ENCODE measurements at places on chromosomes 1 and 21. TPM values are rescaled to one million over a fixed set of nuclear protein-coding genes. Genes with fewer than 3 reads are reported as not detected.

The KPRP gene
- not detected for total RNA-seq

GRCh38 chr21:23488245-23488644, 2119.0 kb downstream of the MRPL39 start:
- H3K27ac ChIP-seq: no peak overlapping the region
- H3K4me1 ChIP-seq: no peaks in the 10 kb centered on the region
- no peak for DNase-seq
- H3K36me3 ChIP-seq: no peaks in the 10 kb centered on the region
- H3K4me3 ChIP-seq: no peak overlapping the region

The OR2M7 gene
- not detected for total RNA-seq

The FCAMR gene
- not detected for total RNA-seq

The TXLNA gene
- total RNA-seq: 67.3 TPM
